ENCODE measurements at places on chromosomes 4 and X.
A peak's percentile ranks its signal among the peaks of the same experiment; 100 is the strongest.

DNA sequence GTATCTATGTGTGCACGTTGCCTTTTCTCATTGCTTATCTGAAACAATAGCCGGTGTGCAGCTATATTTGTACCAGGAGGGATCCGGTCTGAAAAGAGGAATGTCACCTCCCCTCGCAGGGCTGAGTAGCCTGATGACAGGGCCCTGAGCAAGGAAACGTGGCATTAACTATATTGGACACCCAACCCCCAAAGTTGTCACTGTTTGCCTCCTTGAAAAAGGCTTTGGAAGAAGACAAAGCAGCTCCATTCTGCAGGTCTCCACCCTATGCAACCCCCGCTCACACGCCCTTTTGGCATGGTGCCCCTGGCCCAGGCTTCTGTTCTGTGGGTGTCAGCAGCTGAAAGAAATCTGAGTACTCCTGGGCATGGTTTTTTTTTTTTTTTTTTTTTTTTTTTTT, 8.2 kb downstream of the PRRG3 start:
- no peak for DNase-seq

- no peak for DNase-seq
Observed at GRCh38 chrX:3206314-3206713, 140.1 kb downstream of the MXRA5 start.

DNA sequence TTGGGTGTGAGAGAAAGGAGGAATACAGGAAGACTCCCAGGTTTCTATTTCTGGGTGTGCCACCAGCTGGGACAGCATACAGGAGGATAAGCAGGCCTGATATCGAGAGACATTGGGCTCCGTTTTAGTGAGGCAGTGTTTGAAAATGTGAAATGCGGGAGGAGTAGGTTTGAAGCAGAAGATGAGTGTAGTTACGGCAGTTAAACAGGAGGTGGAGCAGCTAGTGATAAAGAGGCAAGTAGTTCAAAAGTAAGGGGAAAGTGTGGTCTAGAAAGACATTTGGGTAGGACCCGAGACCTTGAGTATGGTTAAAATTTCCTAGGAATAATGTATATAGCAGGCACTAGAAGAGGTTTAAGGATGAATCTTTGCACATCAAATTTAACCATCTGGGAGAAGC, 42.4 kb downstream of the DCUN1D4 start:
- peak; percentile 17 for DNase-seq

DNA sequence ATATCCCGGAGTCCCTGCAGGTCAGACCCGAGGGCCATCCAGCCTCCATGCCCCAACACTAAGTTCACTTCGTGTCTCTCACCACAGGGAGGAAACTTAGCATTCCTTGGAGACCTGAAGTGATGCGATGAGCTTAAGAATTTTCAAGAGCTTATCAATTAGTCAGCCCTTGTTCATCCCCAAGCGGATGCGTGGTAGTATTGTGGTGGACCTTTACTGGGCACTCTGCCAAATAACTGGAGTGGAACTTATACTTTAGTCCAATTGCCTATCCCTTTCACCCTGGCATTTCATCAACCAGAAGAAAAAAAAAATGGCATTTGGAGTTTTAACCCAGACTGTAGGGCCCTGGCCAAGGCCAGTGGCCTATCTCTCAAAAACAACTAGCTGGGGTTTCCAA, 137.1 kb downstream of the RELL1 start:
- DNase-seq: peak; percentile 61

All from fibroblast of skin of back (primary cell).